ENCODE measurements at places on chromosomes 2 and 18. TPM values are rescaled to one million over a fixed set of nuclear protein-coding genes. Genes with fewer than 3 reads are reported as not detected.

DNA sequence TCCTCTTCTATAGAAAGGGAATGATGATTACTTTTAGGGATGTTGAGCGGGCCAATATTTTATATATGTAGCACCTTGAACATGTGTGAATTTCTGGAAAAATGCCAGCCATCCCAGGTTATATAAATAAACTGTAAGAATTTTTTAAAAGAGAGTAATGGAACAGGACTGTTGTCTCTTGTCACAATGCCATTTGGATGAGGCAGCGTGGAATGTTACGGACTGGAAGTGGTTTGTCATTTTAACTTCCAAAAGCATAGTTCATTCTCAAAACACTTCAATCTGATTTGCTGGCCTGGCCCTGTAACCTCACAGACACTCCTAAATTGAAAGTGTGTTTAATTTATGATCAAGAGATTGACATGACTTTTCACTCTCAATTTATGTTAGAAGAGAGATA, 70.8 kb downstream of the TPGS2 start:
- no peak for DNase-seq

DNA sequence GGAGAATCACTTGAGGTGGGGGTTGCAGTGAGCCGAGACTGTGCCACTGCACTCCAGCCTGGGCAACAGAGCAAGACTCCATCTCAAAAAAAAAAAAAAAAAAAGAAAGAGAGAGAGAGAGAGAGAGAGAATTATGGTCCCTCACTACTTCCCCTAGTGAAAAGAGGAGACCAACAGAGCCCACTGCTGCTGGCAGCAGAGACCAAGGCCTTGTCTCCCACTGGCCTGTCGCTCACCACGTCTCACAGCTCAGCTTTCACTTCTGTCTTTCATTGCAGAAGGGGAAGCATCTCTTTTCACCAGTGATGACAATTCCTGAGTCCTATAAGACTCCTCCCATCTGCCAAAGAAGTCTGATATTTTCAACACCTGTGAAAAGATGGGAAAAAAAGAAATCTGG, 81.3 kb downstream of the CLHC1 start:
- no peak for DNase-seq

DNA sequence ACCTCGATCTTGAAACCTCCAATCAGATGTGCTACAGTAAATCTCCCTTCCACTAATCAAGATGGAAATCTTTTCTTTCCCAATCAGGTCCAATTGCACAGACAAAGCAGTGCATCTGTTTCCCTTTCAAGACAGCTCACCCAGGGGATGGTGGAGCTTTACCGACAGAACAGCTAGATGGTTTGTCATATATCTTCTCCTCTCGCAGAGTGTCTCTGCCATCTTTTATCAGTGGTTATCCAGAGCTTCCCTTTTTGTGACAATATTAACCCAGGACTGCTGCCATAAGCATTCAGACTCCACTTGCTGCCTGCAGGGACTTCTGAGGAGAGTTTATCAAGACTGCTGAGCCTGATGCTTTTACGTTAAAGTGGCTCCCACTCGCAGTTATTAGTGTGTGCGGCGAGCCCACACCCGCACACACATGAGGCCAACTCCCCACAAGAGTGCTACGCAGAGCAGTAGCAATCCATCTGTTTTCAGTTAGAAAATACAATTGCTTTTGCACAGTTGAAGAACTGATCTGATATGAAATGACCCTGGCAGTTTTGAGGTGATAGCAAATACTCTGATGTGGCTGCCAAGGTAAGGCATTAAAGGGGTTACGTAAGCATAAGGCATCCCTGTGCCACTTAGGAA, 398.9 kb downstream of the NCKAP5 start:
- no peak for DNase-seq

DNA sequence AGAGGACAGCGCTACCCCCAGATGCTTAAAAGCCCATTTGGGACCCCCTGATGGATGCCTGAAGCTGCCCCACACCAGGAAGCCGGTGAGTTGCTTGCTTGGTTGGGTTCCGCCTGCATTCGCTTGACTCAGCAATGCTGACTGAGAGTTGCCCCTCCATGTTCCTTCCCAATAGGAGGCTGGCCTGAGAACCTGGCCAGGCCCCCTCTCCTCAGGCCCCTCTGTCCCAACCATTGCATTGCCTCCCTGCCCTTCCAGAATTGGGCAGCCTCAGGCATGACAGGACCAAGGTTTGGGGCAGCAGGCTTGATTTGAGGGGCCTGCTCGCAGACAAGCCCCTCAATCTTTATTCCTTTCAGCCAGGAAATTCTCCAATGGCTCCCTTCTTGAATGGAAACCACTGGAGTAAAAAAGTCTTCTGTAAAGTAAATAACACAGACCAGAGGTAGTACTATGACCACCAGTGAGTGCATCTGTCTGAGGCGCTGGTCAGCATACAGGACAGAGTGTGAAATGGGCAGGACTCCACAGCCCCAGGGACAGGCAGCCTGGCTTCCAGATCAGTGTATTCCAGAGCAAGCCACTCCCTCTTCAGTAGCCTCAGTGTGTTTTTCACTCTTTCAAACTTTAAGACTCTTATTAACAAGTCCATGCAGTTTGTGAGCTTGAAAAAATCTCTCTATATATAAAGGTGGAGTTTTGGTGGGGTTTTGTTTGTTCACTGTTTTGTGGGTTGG, 104.7 kb downstream of the C1QL2 start:
- DNase-seq, result no peak

Gene TNFAIP6
- total RNA-seq, result not detected

DNA sequence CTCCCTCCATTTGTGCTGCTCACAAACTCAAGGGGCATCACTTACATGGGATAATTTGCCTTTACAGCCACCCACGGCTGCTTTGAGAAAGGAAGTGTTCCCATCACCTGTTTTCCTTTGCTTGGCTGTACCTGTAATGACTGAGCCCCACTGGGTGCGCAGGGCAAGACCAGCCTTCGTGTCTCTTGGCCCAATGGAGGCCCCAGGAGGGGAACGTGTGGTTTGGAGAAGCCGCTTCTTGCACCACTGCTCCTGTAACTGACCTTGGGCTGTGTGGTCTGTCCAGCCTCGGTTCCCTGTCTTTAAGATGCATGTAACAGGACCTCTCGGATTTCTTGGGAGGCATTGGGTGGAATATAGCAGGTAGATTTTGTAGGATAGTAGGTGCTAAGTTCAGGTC, 41.1 kb downstream of the LDLRAD4 start:
- no peak for DNase-seq

All from activated CD4-positive, alpha-beta T cell treated with anti-CD3 and anti-CD28 coated beads for 36 hours (primary cell).